ENCODE measurements at places on chromosomes 3 and 15.

DNA sequence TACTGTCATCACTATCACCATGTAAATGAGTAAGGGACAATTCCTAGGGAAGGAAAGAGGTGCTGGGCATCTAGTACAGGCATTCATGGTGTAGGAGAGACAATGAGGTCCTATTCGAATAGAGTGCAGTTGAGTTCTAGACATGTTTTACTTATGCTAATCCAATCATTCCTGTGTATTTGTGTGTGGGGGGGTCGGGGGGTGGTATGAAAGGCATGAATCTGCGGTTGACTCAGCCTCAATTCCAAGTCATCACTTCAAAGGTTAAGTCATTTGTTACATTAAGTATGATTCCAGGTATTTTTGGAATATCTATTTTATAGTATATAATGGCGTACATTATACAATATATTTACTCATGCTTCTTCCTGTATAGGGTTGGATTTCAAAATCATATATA, 163.1 kb upstream of the GALNT15 start:
- DNase-seq: no peak

DNA sequence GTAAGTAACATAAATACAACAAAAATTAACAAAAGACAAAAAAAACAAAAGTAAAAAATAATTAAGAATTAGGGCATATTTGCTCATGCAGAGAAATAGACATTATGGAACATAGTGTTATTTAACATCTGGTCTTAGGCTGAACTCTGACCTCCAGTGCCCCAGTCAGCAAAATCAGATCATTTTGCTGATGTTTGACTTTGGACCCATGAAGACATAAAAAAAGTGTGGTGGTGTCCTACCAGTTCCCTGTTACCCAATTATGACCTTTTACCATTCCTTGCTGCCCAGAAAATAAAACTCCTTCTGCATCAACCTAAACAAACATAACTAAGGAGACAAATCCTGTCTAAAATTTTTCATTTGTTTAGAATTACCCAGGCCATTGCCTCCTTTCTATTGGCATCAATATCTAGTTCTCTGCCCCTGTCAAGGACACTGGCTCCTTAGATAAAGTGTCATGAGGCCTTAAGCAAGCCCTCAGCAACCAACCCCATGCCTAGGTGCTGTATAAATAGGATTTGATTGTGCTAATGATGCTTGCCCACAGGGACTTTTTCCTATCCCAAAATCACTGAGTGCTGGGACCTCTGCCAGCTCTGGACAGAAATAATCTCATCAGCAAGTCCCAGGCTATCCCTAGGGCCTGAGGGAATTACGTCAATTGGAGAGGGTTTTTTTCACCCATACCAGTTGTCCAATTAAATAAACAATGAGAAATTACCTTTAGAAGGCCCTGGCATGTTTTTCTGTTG, 334.5 kb upstream of the UMPS start:
- no peak for DNase-seq

- DNase-seq: no peak
Measured at GRCh38 chr3:56919797-56920195, 118.0 kb upstream of the ARHGEF3 start.

GRCh38 chr15:27353856-27354255, 382.9 kb downstream of the GABRG3 start:
- DNase-seq: no peak

DNA sequence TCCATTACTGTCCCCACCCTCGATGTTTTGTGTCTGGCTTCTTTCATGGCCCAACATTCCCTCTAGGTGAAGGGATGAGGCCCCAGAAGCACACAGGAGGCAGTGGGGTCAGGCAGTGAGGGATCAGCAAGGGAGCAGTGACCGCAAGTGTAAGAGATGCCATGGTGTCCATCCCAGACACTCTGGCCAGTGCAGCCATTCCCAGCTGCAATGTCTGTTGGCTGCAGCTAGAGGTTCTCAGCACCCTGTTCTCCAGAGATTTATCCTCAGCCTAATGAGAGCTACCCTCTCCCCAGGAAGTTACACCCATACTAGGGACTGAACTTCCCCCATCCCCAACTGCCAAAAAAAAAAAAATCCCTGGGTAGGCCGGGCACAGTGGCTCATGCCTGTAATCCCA, 40.2 kb downstream of the TRANK1 start:
- DNase-seq: no peak

GRCh38 chr3:110492876-110493275, 578.7 kb upstream of the NECTIN3 start:
- no peak for DNase-seq

DNA sequence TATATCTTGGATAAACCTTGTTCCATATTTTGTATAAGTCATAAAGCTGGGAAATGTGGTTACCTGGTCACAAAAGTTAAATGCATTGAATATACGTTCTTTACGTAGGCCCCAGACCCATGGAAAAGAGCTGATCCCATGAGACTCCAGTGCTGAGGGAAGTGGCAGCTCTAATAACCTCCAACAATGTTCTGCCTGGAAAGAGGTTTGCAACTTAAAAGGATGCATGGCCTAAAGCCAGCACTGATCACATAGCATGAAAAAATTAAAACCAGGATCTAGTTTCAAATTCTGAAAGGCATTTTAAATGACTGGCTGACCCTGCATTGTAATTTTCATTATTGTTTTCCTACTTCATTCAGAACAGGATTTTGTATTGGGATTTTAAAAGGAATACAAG, 27.9 kb upstream of the STRIT1 start:
- DNase-seq: peak; percentile 55

- no peak for DNase-seq
Measured at GRCh38 chr15:78822514-78822913, 11.2 kb upstream of the ADAMTS7 start.

- no peak for DNase-seq
Measured at GRCh38 chr3:111852540-111852939, 6.5 kb upstream of the PHLDB2 start.

- DNase-seq: no peak
Measured at GRCh38 chr3:100419406-100419805, 18.1 kb downstream of the LNP1 start.

DNA sequence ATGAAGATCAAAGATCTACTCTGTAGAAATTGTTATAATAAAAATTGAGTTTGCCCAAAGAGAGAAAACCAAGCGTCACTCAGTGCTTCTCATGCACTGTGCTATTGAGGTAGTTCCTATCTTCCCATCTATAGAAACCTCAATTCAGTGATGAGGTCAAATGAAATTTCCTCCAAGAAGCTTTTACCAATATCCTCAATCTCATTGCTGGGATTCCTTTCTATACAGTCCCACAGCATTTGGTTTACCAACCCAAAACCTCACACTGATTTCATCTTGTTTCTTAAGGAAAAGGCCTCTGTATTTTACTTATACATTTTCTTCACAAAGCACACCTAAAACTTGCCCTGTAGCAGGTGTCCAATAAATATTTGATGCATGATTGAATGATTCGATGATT, 147.2 kb downstream of the ALCAM start:
- DNase-seq: no peak

DNA sequence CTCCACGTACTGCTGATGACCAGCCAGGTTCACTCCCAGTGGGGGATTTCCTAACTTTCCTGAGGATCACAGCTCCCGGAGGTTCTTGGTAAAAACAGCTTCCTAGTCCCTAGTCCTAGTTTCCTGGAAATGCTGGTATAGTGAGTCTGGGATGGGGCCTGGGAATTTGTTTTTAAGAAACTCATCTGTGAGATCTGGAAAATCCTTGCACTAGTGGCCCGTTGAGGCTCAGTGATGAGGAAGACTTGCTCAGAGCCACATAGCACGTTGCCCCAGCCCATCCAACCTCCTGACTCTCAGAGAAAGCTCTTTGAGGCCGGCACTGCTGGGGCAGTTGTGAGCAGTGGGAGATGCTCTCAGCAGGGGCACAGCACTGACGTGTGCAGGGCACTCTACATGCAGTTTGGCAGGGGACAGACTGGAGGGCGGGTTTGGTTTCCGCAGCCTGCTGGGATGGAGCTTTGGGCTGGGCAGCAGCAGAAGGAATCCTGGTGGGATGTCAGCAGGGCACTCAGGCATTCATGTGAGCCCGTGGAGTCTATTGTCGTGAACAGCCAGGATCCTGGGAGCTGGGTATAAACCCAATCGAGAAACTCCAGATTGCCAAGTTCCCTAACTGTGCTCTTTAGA, 31.6 kb downstream of the SAXO2 start:
- DNase-seq: peak; percentile 16

- DNase-seq: no peak
Measured at GRCh38 chr15:37087131-37087588, 13.2 kb downstream of the MEIS2 start.

DNA sequence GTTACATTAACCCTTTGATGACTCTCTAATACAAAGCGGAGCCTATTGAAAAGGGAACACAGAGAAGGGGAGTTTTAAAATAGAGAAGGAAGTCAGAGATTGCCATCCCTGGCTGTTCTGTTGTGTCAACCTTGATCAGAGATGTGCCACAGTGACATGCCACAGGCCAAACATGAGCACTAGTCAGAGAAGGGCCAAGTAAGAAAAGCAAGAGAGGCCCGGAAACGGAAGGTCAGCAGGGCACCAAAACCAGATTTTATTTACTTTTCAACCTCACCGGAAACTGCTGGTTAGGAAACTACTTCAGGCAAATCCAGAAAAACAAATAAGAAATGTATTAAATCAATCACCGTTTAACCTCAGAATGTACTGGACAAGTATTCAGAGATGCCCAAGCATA, 171.8 kb downstream of the ALCAM start:
- no peak for DNase-seq

- DNase-seq: no peak
Measured at GRCh38 chr15:41849204-41849603, 10.6 kb downstream of the PLA2G4B start.

DNA sequence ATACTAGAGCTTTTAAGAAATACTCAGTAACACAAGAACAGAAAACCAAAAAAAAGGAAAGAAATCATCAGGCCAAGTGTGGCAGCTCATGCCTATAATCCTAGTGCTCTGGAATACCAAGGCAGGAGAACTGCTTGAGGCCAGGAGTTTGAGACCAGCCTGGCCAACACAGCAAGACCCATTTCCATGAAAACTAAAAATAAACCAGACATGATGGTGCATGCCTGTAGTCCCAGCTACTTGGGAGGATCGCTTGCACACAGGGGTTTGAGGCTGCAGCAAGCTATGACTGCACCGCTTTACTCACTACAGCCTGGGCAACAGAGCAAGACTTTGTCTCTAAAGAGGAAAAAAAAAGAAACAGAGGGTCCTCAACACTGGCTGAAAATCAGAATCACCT, 18.2 kb downstream of the TASOR start:
- DNase-seq: no peak

GRCh38 chr3:190404715-190405114, 16.8 kb downstream of the CLDN16 start:
- no peak for DNase-seq

DNA sequence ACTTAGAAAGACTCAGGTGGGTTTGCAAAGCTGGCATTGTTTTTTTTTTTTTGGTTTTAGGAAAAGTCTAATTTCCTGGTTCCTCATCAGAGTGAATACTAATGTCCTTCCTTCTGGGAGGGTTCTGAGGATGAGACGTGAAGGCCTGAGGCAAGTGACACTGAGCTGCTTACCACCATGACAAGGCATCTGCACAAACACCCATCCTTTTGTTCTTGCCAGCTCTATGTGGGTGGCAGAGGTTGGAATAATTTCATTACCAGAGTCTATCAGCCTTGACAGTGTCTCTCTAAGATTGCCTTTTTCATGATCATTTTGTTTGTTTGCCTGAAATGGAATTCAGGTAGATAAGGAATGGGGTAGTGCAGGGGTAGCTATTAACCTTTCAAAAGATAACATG, 17.1 kb downstream of the RTP4 start:
- no peak for DNase-seq

All from NCI-H2107 (cell line).